ENCODE measurements at places on chromosomes 4 and X. TPM values are rescaled to one million over a fixed set of nuclear protein-coding genes. Genes with fewer than 3 reads are reported as not detected.

The PLS3 gene
- 0.53 TPM for total RNA-seq

The MAPK10 gene
- not detected for total RNA-seq

The ATP2B3 gene
- total RNA-seq: not detected

The TCEAL1 gene
- 10.1 TPM for total RNA-seq

DNA sequence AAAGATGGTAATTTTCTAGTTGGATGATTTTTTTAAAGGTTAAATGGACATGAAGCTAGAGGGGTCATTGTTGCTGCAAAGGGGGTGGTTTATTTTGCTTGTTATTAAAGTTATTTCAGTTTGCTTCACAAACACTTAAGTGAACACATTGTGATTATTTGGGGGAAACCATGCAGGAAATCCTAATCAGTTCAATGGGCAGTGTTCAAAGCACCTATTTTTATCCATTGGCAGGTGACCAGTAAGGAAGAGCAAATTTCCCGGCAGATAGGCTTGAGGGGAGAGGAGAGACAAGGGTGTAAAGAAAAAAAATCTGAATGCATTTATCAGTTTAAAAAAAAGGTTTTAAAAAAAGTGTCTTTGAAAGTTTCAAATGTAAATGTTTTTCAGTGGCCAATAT lies 17.6 kb downstream of the GPR174 start:
- no peak for DNase-seq

DNA sequence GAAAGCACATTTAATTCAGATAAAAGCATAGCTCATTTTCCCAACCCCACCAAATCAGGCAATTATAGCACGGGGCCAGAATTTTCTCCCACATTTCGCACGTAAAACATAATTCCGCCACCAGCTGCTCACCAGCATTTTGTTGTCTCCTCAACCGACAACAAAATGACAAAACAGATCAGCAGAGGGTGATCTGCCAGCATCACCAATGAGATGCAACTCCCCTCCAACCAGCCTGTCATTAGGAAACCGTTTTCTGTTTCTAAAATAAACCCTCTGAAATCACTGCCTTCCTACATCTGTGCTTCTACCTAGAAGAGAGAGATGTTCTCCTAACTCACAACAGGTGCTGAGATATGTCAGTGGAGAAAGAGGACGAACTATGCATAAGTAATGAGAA lies 654.8 kb upstream of the CPEB2 start:
- no peak for DNase-seq

DNA sequence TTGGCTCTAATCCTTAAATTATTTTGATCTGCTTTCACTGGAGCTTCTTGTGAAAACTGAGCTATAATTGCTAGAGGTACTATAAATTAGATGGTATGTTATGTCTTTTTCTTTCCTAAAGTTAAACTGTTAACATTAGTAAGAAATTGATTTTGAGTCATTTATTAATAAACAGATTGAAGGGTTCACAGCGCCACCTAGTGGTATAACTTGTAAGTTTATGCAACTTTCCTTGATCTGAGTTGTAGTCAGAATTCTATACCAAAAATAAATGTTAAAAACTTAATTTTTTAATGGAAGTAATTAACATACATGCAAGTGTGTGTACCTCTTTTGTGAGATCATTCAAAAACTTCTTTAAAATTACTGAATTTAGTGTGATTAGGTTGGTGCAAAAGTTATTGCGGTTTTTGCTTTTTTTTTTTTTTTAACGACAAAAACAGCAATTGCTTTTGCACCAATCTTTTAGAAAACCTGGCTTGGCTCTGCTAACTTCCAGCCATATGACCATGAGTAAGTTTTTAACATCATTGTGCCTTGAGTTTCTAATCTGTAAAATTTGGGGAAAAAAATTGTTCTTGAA lies 151.5 kb downstream of the CENPC start:
- no peak for DNase-seq
